ENCODE measurements at places on chromosomes 2 and 18. TPM values are rescaled to one million over a fixed set of nuclear protein-coding genes. Genes with fewer than 3 reads are reported as not detected.

Gene STARD7
- 214 TPM for total RNA-seq

GRCh38 chr2:8168022-8168717 is 513.7 kb upstream of the ID2 start:
- no peak for DNase-seq

Gene TRIM54
- 291 TPM for total RNA-seq

Gene AFF3
- 10.0 TPM for total RNA-seq

Gene CREG2
- total RNA-seq, result not detected

DNA sequence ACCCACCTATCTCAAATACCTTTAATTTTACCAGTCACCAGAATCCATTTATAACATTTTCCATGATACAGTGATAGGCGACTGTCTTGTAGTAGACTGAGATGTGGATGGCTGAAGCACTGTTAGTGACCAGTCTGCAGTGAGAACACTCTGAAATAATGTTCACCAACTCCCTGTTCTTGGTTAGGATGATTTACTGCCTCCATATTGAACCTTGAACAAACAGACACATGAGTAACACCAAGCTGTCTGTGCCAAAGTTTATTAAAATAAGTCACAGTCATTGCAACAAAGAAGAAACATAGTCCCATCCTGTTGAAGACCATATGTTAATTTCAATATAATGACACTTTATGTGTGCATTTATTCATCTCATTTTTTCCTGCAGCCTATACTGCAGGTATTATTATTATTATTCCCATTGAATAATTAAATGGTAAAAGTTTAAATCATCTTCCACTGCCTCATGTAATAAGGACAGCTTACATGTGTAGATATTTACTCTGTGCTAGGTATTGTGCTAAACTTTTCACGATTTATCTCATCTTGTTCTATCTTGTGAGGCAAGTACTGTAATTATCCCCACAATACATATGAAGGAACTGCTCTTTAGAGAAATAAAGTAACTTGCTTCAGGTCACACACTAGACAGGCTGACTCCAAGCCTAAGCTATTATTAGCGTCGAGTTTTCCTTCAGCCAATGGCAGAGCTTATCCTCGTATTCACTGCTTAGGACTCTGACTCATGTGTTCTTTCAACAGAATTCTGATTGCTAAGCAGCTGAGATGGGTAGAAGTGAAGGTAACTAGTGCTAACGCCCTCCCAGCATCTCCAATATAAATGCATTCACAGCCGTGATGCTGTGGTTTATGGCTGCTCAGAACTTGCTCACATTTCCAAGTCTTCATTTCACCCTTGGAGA is 62.5 kb downstream of the ONECUT2 start:
- DNase-seq, result no peak

DNA sequence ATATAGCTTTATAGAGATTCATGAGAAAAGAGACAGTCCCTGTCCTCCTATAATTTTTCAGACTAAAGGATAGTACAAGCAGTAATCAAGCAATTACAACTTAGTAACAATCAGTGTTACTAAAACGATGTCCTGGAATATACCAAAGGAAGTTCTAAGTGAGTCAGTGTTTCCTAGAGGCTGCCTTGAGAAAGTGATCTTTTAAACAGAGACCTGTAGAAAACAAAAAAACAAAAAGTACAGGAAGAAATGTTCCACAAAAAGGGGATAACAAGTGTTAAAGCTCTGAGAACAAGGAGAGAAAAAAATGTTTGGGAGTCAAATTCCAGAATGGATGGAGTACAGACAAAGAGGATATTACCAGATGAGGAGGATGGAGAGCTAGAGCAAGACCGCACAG is 556.4 kb downstream of the ERBB4 start:
- DNase-seq, result no peak

All from left ventricle myocardium superior (tissue), 1 donor.